CD4-positive, alpha-beta T cell (primary cell): ENCODE measurements at places on chromosomes 2 and 18. TPM values are rescaled to one million over a fixed set of nuclear protein-coding genes. Genes with fewer than 3 reads are reported as not detected.

GRCh38 chr2:117537032-117537431, 277.5 kb upstream of the DDX18 start:
- no peak for DNase-seq

- DNase-seq: no peak
Observed at GRCh38 chr2:155456222-155456621, 757.7 kb downstream of the KCNJ3 start.

Gene DYNC1I2
- 10.5 TPM for total RNA-seq

GRCh38 chr2:128250229-128251025, 68.2 kb downstream of the HS6ST1 start:
- no peak for DNase-seq

Gene SEMA4F
- 7.3 TPM for total RNA-seq

GRCh38 chr2:100879296-100879695, 59.4 kb downstream of the NPAS2 start:
- no peak for DNase-seq

DNA sequence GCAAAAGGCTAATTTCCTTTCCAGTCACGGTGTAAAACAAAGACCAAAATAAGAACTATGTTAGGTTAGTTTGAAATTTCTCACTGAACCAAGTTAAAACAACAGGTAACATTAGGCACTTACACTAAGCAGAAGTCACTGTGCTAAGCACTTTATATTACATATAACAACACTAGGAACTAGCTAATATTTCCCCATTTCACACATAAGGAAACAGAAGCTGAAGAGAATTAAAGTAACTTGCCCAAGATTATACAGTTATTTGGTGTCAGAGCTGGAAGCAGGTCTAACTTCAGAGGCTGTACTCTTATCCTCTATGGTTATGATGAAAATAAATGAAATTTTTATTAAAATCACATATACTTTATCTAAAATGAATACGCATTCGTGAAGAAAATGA, 5.9 kb downstream of the ITSN2 start:
- no peak for DNase-seq

- no peak for DNase-seq
Observed at GRCh38 chr2:42925742-42926433, 133.5 kb upstream of the HAAO start.

Gene PDE11A
- total RNA-seq: not detected

Gene MYO7B
- total RNA-seq: 0.14 TPM

- DNase-seq: no peak
Observed at GRCh38 chr18:74898965-74899364, 301.3 kb downstream of the ZNF407 start.

- DNase-seq: no peak
Observed at GRCh38 chr18:76932026-76932819, 109.9 kb downstream of the ZNF236 start.

GRCh38 chr2:41698678-41699422, 349.0 kb upstream of the PKDCC start:
- no peak for DNase-seq

DNA sequence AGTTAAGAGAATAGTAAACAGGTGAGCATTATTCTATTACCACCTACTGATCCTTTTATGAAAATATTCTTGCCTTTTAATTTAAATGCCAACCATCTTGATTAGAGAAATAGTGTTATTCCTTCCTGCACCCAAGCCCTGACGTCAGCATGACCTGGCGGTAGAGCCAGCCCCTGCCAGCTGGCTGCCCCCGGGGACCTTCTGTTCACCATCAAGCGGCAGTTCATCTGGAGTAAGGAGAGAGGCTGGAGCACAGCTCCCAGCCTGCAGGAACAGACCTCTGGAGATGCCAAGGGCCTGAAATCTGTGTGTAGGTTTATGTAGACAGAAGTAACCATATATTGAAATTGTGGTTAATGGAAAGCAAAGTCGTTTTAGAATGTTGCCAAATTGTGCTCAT, 171.8 kb downstream of the GBX2 start:
- DNase-seq: no peak

- no peak for DNase-seq
Observed at GRCh38 chr2:134202371-134202770, 51.5 kb upstream of the MGAT5 start.

Gene RGPD3
- total RNA-seq: 0.38 TPM

Gene UGT1A5
- total RNA-seq: not detected

DNA sequence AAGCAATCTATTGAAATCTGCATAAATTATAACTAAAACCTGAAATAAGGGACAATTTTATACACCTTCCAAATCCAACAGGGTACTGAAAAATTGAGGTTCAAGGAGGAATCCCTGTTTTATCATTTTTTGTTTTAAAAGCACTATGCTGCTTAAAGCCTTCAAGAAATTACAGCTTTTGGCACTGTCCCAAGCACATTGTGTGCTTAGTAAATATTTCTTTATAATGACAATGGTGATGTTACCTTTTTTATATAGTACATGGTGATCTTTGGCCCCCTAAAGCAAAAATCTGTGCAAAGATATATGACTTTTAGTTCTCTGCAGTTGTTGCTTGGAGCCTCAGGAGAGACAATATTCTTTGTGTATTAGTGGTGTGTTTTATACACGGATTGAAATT, 71.6 kb upstream of the EFEMP1 start:
- DNase-seq: no peak

Gene DQX1
- 0.22 TPM for total RNA-seq

Gene TCF23
- total RNA-seq: not detected

Gene TBR1
- total RNA-seq: not detected

Gene C2orf80
- not detected for total RNA-seq

GRCh38 chr2:33250417-33251029, 225.9 kb upstream of the RASGRP3 start:
- no peak for DNase-seq

Gene VSNL1
- total RNA-seq: not detected

Gene TMBIM1
- 102 TPM for total RNA-seq

Gene KCNS3
- total RNA-seq: not detected

Gene ERMN
- total RNA-seq: 18.0 TPM

DNA sequence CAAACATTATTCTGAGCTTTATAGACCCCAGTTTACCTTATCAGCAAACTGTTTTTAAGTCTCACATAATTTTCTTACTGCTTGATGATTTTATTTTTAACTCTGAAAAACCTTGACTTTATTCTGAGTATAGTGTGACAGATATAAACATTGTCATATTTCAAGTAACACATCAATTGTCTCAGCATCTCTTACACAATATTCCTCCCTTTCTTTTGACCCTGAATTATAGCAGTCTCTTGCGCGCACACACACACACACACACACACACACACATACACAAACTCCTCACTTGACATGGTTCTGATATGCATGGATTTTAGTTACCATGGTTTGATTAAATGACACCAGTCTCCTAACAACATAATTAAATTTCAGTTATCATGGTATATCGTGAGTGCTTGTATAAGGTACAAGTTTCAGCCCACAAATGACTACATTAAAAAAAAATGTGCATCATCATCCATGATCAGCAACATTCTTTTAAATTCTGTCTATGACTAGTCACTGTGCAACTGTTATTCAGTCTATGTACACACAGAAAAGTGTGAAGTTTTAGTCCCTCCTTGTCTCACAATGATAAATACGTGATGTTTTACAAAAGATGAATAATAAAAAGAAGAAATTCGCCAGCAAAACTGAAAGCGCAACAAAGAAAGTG, 39.5 kb upstream of the TACR1 start:
- no peak for DNase-seq

DNA sequence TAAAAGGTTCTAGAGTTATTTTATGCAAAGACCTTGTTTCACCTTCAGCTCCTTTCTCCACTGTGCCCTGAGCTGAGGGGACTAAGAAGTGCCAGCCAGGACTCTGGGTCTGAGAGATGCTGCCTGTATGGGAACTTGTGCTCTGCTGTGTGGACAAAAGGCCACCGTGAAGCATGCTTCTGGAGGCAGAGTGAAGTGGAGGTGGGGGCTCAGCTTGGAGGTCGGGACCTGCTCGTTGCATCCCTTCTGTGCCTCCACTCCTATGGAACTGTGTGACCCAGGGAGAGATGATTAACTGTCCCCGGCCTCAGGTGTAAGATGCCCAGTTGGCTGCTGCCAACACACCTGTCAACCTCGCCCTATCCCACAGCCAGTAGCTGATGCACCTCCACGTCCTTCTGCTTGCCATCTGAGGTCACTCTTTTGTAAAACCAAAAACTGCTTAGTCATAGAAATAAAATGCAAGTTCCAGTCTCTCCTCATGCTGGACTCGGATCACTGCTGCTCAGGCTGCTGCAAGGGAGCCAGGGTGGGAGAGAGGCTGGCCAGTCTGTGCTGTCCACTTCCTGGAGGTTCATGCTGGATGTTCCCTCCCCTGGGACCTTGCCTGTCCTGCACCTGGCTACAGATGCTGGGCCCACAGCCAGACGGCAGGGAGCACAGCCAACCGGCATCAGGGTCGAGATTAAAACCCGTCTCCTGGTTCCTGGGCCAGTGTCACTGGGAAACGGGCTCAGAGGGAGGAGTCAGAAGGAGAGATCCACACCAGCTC, 113.2 kb downstream of the ACKR3 start:
- no peak for DNase-seq

- DNase-seq: no peak
Observed at GRCh38 chr2:23912054-23912453, 14.9 kb downstream of the ATAD2B start.

DNA sequence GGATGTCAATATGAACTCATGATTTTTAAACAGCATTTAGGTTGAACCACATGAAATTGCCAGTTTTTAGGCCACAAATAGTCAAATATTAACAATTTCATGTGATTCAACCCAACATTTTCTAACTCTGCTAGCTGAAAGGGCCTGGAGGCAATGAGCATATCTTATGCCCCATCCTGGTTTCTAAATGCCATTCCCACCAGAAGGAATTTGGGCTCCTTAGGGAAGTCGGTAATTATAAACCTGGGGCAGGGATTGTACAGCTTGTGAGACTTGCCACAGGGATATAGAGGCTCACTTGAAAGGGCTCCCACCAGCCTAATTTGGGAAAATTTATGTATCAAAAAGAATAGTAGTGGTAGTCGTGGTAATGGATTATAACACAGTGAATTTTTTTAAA, 178.4 kb upstream of the ALPP start:
- no peak for DNase-seq

GRCh38 chr2:29270701-29271121, 155.5 kb downstream of the CLIP4 start:
- no peak for DNase-seq

- no peak for DNase-seq
Observed at GRCh38 chr18:75113455-75113854, 95.5 kb downstream of the PTGR3 start.

DNA sequence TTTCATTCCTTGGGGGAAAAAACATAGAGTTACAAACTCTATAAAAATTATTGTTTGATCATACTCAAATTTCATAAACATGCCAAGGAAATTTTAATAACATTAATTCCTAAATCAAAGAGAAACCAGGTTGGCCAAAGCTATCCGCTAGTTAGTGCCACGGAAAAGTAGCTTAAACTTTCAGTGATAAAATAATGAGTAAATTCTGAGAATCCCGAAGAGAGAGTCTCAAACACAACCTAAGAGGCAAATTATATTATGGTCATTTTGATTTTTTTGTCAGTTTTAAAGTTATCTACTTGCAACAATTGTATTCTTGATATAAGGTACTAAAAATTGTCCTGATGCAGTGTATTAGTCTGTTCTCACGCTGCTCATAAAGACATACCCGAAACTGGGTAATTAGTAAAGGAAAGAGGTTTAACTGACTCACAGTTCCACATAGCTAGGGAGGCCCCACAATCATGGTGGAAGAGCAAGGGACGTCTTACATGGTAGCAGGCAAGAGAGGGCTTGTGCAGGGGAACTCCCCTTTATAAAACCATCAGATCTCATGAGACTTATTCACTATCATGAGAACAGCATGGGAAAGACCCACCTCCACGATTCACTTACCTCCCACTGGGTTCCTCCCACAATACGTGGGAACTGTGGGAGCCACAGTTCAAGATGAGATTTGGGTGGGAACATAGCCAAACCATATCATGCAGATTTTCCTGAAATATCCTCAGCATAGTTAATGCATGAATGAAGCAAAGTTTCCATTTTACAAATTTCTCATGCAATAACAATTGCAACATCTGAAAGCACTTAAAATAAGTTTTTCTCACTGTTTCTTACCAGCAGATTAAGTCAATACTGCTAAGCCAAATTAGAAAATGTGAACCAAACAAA, 205.9 kb upstream of the STK17B start:
- DNase-seq: no peak

GRCh38 chr2:216389570-216389969, 17.3 kb upstream of the MARCHF4 start:
- no peak for DNase-seq

- DNase-seq: no peak
Observed at GRCh38 chr2:54419855-54420523, 36.1 kb upstream of the SPTBN1 start.

DNA sequence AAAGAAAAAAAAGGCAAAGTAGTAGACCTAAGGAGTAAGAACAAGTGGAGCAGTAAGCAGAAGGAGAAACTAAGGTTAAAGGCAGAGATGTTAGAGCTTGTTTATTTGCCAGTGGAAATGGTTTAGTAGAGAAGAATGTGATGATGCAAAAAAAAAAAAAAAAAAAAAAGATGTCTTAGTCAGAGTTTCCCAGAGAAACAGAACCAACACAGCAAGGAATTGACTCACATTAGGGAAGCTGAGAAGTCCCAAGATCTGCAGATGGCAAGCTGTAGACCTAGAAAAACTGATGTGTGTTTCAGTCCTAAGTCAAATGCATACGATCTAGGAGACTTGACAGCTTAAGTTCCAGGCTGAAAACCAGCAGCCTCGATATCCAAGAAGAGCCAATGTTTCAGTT, 1548.8 kb upstream of the LRRTM1 start:
- no peak for DNase-seq

Gene AFF3
- 15.7 TPM for total RNA-seq

Gene FAM168B
- 76.4 TPM for total RNA-seq

Gene ZNF385B
- not detected for total RNA-seq

DNA sequence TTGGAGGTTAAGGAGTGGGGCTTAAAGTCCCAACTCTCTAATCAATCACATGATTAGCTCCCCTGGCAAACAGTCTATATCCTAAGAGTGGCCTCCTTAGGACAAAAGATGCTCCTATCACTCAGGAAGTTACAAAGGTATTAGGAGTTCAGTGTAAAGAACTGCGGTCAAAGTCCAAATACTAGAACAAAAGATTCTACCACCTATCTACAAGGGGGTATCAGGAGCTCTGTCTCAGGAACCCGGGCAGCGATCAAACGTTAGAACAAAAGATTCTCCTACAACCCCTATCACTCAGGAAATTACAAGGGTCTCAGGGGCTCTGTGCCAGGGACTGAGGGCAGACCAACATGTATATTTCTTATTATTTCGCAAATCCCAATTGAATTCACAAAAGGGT, 58.0 kb downstream of the DTNB start:
- DNase-seq: no peak

Gene GAREM2
- 7.3 TPM for total RNA-seq

- no peak for DNase-seq
Observed at GRCh38 chr18:56702946-56703345, 51.8 kb downstream of the WDR7 start.

- no peak for DNase-seq
Observed at GRCh38 chr2:237319086-237319820, 94.7 kb downstream of the COL6A3 start.

- DNase-seq: no peak
Observed at GRCh38 chr18:8609659-8610458, 622 bp downstream of the RAB12 start.
